ENCODE measurements at places on chromosomes 12 and 14. TPM values are rescaled to one million over a fixed set of nuclear protein-coding genes. Genes with fewer than 3 reads are reported as not detected.

GRCh38 chr14:37559386-37559785 lies 35.7 kb downstream of the FOXA1 start:
- no peak for DNase-seq

DNA sequence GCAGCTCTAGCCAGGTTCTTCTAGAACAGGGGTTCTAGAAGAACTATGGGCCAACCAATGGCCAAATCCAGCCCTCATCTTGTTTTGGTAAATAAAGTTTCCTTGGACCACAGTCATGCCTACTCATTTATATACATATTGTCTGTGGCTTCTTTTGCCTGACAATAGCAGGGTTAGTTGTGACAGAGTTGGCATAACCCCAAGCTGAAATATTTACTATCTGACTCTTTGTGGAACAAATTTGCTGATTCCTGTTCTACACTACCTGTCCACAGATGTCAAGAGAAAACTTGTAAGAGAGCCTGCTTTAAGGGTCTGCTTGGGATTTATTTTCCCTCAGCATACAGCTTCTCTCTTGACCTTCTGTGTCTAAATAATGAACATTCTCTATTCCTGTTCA lies 289.0 kb downstream of the KSR2 start:
- no peak for DNase-seq

DNA sequence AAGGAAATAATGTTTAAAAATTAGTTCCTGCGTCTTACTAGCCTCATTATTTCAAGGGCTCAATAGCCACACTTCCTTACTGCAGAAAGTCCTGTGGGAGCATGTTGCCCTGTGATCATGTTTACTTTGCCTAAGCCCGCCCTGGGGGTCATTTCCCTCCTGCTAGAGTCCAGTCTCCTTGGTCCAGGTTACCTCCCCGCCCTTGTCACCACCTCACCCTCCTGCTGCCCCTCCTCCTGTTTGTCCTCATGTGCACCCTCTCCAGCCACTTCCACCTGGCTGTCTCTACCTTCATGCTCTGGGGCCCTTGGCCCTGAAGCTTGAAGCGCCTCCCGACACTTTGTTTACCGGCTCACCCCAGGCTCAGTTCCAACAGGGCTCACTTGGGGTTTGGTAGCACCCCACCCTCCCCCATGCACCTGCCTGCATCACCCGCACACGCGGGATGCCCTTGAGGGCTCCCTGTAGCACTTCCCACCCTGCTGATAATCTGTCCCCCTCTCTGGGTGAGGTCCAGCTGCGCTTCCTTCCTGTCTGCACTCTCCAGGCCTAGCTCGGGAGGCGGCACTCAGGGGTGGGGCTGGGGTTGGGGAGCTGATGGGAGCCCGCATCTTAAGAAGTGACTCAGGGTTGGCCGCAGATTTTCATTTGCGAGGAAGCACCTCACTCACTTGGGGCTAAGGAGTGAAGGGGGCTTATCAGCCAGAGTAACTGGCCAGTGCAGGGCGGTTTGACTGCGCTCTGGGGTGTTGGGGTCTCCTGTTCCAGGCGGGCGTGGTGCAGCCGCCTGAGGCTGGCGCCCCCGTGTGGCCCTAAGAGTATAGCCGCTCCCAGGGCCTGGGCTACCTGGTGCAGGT lies 40.1 kb downstream of the SMIM41 start:
- no peak for DNase-seq

DNA sequence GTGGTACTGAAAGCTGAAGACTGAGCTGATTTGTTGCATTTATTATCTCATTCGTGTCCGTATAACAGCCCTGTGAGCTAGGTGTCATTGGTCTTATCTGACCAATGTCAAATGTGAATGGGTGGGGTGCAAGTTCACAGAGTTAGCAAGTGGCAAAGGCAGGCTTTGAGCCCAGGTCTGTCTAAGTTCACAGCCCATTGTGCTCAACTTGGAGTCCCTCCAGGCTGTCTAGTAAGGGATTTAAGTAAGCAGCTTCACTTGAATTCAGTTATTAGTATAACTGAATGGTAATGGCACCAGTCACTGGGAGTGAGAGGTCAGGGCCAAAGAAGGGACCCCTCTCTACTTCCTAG lies 8.5 kb downstream of the C1S start:
- DNase-seq, result no peak

DNA sequence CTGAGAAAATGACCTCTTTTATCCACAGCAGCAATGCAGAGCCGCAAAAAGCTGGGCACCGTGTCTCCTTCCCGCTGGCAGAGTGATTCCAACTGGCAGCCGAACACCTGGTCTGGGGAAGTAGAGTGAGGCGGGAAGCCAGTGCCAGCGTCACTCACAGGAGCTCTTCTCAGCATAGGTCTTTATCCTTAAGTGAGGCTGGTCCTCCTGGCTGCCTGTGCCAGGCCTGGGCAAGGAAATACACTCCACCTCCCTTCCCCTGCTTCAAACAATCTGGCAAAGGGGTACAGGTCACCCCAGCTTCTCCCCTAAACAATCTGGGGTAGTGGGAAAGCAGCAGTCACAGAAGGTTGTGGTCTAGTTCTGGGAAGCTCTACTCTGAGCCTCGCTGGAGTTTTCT lies 4.8 kb downstream of the ARHGAP9 start:
- no peak for DNase-seq

DNA sequence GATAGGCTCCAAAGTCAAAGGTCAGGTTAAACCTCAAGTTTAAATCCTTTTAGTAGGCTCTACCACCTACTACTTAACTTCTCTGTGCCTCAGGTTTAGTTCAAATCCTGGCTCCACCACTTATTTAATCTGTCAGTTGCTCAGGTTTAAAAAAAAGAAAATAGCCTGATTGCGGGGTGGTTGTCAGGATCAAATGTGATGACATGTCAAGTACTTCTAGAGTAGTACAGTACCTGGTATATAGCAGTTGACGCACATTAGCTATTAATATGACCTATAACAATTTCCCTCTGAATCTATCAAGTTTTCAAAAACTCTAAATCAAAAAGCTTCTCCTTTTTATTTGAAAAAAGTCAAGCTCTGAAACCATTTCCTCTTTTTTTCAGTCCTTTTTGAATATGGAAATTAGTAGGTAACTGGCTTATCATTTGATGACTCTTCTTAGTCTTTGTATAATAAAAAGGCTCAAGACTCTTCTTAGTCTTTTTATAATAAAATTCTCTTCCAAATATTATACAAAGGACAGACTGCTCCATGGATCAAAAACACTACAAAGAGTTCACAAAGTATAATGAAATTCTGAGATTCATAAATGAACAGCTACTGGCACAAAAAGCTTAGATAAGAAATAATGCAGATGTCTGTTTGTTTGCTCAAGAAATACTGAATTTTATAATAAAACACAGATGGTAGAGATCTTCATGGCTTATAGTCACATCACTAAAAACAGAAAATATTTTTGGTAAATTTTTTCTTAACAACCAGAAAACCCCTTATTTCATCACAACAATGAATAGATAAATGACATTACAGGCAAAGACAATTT lies 5.0 kb downstream of the OSBPL8 start:
- DNase-seq, result no peak

DNA sequence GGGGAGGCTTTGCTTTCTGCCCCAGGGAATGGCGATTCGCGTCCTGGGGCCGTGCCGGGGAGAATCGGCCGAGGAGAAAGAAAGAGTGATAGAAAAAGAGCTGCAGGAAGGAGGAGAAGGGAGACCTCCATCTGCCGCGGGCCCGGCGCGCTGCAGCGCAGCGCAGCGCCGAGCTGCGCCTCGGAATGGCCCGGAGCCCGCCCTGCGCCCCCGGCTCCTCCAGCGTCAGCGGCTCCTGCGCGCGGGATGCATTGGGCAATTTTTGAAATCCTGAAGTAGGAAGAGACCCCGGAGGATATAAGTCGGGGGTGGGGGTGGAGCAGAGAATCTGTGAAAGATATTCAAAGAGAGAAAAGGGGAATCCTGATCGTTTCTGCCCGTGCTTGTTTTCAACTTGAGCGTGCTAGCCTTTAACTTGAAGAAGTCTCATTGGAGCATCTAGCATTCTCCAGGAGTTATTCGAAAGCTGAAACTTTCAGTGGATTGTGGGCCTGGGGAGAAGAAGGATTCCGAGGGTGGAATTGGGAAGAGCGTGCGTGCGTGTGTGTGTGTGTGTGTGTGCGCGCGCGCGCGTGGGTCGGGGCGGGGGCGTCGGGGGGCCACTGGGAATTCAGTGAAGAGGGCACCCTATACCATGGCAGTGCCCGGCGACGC lies 441 bp downstream of the PDE3A start:
- DNase-seq, result no peak

GRCh38 chr12:11894890-11895289 lies 175.8 kb upstream of the BCL2L14 start:
- no peak for DNase-seq

GRCh38 chr12:27652174-27652763 lies 44.0 kb upstream of the REP15 start:
- peak; percentile 67 for DNase-seq

DNA sequence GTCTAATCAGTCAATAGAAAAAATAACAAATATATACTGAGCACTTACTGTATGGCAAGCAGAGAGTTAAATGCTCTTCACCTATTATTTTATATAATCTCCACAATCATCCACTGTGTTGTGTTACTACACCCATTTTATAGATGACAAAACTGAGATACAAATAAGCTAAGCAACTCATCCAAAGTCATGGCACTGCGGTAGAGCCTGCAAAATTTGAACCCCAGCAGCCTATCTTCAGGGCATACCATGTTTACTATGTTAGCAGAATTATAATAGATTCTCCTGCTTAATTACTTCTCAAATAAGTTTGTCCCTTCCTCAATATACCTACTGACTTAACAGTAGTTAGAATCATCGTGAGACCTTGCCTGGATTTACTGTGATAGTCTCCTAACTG lies 53.6 kb upstream of the PCED1B start:
- DNase-seq, result no peak

DNA sequence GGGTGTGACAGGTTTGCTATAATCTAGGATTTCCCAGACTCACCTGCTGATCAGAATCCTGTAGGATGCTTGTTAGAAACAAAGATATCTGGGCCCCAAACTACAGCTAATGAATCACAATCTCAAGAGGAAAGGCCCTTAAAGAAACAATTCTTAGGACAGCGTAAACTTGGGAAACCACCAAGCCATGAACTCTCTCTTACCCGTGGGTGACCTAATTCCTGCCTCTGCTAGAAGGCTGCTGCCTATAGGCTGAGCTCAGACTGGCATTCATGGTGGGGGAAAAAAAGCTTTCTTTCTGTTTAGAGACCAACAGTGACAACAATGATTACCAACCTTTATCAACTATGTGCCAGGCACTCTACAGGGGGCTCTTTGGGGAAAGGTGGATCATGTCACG lies 213.9 kb upstream of the FKBP4 start:
- no peak for DNase-seq

DNA sequence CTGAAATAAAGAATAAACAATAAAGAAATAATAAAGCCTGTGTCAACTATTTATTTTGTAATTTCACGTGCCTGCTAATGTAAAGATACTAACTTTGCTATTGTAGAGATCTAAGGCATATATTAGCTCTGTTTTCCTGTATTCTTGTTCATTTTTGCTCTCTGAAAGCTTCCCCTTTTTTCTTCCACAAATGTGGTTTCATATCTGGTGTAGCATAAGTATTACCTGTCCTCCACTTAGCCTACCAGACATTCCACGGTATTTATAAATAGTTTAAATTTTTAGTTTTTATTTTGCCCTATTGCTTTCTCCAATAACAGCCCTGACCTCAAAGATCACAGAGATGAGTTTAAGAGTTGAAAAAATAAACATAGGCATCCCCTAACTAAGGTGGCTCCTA lies 92.6 kb upstream of the ATP2B1 start:
- no peak for DNase-seq

GRCh38 chr14:47040550-47040949 lies 389.0 kb upstream of the RPL10L start:
- DNase-seq, result peak; percentile 29

DNA sequence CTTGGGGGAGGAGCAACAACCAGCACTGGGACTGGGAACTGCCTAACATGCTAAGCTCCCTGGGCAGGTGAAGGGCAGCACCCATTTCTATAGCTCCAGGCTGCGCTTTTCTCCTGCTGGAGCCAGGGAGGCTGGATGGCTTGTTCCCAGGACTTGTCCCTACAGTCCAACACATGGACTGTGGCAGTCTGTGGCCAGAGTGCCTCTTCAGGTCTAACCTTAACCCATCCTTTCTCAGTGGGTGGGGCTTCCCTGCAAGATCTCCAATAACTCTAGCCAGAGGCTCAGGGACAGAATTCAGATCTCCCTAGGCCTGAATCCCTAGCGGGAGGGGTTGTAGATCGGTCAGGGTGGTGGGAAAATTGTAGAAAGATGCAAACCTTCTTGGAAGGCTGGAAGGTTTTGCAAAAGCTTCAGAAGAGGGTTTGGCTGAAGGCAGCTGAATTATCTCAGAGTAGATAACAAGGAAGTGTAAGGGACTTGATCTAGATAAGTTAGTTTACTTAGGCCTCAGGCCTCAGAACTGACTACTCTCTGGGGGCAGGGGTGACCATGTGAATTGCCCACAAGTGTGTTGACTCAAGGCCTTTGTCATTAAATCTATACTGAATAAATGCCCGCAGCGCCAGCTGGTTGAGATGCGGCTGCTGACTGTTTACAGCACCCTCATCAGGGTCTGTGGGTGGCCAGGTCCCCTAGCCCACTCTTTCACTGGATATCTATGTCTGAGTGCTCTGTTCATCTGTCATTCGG lies 60.7 kb downstream of the SSPN start:
- no peak for DNase-seq

GRCh38 chr12:6392504-6392903 lies 8.5 kb downstream of the LTBR start:
- no peak for DNase-seq

DNA sequence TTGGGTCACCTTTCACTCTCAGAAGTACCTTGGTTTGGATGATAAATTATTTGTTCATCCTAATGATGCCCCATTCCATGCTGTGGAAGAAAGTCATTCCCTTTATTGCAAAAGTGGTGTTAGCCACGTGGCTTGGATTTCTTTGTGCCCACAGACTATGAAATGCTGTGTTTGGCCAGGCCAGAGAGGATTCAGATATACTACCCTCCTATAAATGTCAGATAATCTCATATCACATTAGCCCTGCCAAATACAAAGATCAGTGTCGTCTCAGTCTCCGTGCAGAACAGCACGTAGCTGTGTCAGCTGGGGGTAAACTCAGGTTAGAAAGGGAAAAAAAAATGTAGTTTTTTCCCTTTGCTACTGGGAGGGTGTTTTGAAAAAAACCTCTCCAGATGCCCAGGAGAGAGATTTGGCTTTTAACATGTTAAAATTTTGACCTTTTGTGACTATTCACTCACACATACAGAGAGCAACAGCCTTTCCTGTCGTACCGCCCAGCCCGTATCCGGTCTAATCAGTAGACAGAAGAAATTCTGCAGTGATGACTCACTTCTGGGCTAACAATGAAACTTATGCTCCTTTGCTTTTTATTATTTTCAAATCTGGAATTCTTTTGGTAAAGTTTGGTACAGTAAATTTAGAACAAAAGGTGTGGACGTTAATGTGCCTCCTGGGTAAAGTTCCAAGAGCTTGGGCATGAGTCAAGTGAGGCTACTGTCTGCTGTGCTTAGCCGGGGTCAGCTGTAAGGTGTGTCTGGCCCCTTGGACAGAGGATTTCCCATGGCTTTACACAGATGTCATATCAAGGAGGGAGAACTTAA lies 8.5 kb upstream of the PTPRB start:
- DNase-seq, result no peak

- no peak for DNase-seq
Measured at GRCh38 chr14:92792885-92793284, 1.2 kb upstream of the GOLGA5 start.

AHNAK2 gene
- polyA plus RNA-seq, result 1.3 TPM

ADCY6 gene
- polyA plus RNA-seq, result 82.0 TPM

METAP2 gene
- 123 TPM for polyA plus RNA-seq

CMKLR1 gene
- 4.3 TPM for polyA plus RNA-seq

ART4 gene
- polyA plus RNA-seq, result 0.13 TPM

ADAM21 gene
- polyA plus RNA-seq, result 0.43 TPM

Data from right renal pelvis (tissue), 4 donors.